PC-9 (cell line): ENCODE measurements at places on chromosomes 2 and 18. TPM values are rescaled to one million over a fixed set of nuclear protein-coding genes. Genes with fewer than 3 reads are reported as not detected.

- DNase-seq, result no peak
These were observed 927 bp upstream of the CRYGD start for GRCh38 chr2:208125251-208125650.

- DNase-seq, result no peak
These were observed 270.0 kb downstream of the CTNNA2 start for GRCh38 chr2:79782576-79783452.

DNA sequence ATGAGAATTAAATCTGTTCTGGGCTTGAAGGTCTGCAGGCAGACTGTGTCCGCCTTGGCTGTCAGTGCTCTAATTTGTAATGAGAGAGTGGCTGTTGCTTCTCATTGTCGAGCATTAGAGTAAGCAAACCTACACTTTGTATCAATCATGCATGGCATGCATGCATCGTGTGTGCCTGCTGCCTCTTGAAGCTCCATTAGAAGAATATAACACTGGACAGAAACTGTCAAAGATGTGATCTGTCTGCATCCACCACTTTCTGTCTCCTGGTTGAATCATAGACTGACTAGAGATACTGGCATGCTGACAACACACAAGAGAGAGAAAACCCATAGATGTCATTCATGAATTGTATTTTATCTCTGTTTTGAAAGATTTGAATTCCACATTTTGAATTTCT, 275.0 kb upstream of the NXPH2 start:
- no peak for DNase-seq

TACR1 gene
- total RNA-seq, result not detected in 2 replicates

DNA sequence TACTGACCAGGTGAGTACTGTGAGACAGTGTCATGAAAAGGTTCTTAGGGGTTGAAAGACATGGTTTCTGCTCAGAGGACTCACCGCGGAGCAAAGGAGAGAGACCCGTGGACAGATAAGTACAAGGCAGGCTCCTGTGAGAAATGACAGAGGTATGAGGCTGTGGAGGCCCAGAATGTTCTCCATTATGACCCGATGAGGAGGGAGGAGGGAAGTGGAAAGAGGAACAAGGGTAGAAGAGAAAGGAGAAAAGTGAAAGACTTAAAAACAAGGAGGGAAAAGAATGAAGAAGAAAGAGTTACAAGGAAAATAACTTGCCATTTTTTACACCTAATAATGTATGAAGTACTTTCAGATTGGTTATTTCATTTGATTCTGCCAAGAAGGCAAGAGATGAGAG, 29.8 kb downstream of the MAPRE3 start:
- no peak for DNase-seq

DNA sequence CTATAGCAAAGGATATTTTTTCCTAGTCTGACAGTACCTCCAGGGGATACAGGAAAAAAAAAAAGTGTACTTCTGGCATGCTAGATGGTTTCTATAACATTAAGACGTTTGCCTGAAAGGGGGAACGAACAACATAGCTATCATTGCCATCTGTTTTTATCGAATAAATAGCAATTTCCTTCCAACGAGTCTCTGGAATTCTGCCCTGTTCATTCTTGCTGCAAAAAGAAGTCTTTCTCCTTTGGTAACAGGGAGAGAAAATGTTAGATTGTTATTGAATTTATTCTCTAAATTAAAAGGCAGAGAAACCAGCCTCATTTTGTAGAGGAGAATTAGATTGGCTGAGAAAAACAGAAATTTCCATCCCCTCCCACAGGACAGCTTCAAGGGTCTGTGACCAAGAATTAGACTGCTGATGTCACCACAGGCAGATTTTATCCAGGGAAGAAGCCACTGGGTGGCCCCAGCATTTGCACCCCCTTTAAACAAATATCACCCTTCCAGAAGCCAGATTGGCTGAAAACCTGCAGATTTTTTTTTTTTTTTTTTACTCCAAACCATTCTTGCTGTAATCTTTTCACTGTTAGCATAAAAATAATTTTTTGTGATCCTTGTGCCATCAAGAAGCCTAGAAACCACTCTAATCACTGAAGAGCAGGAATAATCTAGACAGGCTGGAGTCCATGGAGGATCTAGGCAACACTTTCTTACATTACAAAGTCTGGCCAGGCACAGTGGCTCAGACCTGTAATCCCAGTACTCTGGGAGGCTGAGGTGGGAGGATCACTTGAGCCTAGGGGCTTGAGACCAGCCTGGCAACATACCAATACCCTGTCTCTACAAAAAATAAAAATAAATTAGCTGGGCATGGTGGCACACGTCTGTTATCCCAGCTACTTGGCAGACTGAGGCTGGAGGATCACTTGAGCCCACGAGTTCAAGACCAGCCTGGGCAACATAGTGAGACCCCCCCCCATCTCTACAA, 12.0 kb downstream of the WDFY1 start:
- DNase-seq, result no peak

DNA sequence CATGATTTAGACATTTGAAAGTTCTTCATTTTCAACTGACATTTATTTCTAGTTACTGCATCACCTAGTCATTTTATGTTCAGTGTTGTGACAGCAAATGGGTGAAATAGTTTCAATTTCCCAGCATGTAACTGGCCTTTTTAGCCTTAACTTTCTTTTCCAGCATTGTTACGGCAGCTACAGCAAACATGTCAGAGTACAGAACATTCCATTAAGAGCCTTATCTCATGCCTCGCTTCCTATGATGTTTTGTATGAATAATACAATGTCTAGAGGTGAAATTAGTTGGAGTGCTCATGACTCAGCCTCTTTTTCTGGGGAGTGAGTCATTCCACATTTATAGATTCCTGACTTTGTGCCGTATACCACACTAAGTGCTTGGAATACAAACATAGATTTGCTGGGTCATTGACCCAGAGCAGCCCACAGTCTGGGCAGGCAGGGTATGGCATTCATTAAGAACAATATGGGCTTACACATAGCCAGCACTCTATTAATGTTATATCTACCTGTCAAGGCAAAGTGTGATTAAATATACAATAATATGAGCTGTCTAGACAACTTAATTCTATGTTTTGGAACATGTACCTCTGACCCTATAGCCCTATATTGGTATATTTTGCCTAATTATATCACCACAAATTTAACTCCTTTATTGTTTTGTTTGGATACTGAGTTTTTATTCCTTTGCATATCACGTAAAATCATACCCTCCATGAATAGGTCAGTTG, 72.2 kb downstream of the MAP2 start:
- peak; percentile 55 for DNase-seq
